Left colon (tissue), 2 donors: ENCODE measurements at places on chromosomes 7 and 10. TPM values are rescaled to one million over a fixed set of nuclear protein-coding genes. Genes with fewer than 3 reads are reported as not detected.

Gene UCMA
- not detected for total RNA-seq

Gene SKIDA1
- 0.95 TPM for total RNA-seq

DNA sequence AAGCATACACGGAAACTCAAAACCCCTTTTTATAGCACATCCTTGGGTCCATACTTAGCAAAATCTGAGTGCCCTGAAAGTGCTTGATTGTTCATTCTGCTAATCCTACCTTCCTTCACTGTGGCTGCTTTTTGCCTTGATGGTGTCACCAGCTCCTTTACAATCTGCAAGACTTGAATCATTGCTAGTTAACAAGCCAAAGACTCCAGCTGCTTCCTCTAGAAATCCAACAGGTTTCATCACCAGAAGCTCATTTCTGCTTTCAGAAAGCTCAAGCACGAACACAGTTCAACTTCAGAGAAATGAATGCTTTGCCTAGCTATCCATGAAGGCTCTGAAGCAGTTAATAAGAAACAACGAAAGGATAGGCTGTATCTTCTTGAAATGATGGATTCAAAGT is 38.0 kb downstream of the USP6NL start:
- DNase-seq: no peak

DNA sequence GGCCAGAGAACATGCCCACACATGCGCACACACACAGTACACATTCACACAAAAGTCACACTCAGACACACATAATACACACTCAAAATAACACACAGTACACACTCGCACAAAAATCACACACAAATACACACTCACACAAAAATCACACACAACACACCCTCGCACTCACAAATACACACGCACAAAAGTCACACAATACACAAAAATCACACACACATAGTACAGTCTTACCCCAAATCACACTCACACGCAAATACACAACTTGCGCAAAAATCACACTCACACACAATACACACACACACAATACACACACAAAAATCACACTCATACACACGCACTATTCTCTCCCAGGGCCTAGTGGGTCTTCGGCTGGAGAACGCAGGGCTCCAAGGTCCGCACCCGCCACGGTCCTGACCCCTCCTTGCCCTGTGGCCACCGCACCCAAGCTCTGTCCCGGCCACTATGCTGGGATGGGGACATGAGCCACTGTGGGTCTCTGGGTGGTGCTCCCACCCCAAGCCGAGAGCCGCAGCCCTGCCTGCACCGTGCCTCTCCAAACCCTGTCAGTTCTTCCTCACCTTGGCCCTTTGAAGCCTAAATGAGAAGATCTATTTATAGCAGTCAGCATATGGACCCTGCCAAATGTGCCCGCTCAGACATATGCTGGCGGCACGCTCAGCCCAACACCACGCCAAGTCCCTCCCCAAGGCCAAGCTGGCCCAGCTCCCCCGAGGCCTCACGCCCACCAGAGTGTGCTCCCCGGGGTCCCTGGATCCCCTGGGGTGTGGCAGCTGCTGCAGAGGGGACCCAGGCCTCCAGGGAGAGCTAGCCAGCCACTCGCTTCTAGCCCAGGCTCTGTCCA is 55.9 kb downstream of the ELFN1 start:
- DNase-seq: no peak

- DNase-seq: no peak
Measured at GRCh38 chr10:82925547-82925946, 1050.6 kb downstream of the NRG3 start.
